ENCODE measurements at places on chromosomes 1 and 21.

DNA sequence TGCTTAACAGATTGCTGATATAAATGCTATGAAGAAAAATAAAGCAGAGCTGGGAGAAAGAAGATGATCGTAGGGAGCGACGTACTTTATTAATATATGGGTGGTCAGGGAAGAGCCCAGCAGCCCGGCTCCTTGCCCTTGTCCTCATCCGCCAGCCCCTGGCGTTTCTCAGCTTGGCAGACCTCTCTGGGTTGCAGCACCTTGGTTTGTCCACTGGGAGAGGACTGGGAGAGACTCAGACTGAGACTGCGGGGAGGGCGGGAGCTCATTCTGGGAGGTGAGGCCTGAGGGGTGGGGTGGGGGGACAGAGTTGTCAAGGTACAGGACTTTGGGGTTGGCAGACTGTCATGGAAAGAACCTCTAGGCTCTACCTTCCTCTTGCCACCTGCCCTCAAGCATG lies 3.3 kb upstream of the S100A3 start:
- DNase-seq: no peak

DNA sequence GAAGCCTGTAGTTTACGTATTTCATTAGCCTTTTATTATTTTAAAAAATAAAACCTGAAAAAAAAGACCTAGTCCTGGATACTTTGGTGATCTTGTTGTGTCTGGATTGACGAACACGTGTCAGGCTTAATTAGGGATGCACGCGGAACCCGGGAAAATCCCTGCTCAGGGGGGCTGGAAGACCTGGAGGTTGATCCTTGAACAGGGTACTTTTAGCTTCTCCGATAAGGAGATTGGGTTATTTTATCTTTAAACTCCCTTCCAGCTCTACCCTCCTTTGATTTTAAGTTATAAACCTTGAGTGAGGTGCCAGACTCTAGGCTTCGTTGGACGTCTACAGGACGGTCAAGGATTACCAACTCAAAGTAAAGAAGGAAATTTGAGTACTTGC lies 552 bp upstream of the ZNF691 start:
- DNase-seq: no peak

GRCh38 chr21:42047821-42048613 lies 23.1 kb upstream of the UMODL1 start:
- DNase-seq: no peak

GRCh38 chr1:198967566-198967965 lies 328.7 kb downstream of the PTPRC start:
- no peak for DNase-seq

DNA sequence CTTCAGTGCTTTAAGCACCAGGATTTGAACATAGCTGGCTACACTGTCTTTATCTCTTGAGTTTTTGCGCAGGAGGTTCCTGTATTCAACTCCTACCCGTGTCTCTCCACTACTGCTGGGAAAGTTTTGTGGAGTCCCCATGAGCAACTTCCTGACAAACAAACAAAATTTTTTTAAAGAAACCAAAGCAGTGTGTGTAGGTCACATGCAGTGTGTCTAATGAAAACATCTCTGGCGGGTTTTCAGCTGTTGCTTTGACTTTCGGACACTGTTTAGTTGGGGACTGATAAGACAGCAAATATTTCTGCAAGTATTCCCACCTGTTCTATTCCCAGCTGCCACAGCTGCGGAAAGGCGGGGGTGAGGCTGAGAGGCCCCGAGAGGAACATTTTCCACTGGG lies 2.0 kb downstream of the PSEN2 start:
- DNase-seq: no peak

GRCh38 chr1:177256153-177257075 lies 85.7 kb downstream of the BRINP2 start:
- DNase-seq: no peak

- no peak for DNase-seq
These were observed 57.3 kb downstream of the JAK1 start for GRCh38 chr1:64909031-64909430.

DNA sequence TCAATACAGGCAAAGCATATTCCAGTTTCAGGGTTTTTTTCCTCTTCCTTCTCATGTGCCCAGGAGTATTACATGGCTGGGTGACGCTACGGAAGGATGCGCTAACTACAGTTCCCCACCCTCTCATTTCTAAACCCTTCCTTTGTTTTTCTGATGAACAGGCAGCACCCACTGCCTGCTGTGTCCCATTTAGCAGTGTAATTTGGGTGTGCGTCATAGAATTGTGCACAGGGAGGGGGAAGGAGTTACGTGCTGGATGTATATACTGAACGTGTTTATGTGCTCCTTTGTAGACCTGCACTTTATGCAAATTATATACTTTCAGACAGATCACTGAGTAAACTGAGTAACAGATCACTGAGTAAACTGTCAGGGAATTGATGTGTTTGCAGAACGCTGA lies 44.5 kb downstream of the ELAPOR1 start:
- DNase-seq: no peak

DNA sequence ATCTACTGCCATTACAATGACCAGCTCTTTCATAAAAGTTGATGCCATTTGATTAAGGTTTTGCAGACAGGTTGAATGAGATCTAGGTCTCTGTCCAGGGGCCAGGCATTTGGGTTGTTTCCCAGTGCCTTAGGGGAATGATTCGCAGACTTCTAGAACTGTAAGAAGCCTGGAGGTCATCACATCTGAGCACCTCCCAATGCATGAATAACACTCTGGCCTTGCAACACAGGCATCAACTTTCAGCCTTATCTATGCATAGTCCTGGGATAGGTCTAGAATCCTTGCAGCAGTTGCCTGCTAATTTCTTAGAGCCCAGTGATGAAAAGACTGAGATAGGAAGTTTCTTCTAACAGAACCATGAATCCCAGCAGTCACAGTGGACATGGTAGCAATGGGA lies 44.8 kb upstream of the KCND3 start:
- DNase-seq: no peak

GRCh38 chr21:45162115-45162514 lies 87.7 kb downstream of the ADARB1 start:
- no peak for DNase-seq

- DNase-seq: no peak
These were observed 99.7 kb downstream of the EPHB2 start for GRCh38 chr1:22810378-22810777.

GRCh38 chr21:38920631-38921398 lies 115.1 kb downstream of the ETS2 start:
- no peak for DNase-seq
